Muscle of arm (tissue), 14 donors: ENCODE measurements at places on chromosomes 6 and 20.
A peak's percentile ranks its signal among the peaks of the same experiment; 100 is the strongest.

GRCh38 chr20:53677447-53678314, 84.0 kb upstream of the ZNF217 start:
- no peak for DNase-seq

DNA sequence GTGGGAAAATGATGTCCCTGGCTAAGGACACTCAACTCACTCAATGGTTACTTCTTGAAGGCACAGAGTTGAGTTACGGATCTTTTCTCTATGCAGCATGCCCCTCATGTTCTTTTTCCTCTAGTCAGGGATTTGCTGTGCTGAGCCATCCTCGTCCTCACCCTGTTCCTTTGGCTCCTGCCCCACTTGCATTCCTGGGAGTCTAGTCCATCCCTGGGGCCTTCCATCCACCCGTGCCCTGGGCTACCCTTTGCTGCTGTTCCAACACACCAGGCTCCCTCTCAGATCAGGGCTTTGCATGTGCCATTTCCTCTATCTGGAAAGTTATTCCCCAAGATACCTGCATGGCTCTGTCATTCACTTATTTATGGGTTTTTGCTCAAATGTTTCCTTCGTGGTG, 13.3 kb upstream of the KCNG1 start:
- DNase-seq: no peak

DNA sequence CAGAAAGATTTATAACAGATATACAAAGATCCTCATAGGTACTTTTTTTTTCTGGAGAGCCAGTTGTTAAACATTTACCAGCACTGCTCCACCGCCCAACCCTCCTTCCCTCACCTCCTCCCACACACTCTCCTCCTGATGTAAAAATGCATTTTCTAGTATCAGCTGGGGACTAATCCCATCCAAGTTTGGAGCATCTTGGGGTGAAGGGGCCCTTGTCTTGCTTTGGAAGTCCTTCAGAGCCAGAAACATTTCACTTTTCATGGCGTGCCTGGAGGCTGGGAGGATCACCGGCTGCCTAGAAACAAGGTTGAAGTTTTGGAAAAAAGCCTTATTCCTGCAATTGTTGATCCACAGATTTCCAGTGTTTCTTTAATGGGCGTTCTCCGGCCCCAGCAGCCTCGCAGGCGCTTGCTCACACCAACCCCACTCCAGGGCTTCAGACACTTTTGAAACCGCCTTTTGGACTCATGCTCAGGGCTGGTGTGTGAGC, 165.1 kb upstream of the AFDN start:
- DNase-seq: peak; percentile 71

GRCh38 chr6:66232890-66233289, 525.9 kb upstream of the EYS start:
- no peak for DNase-seq

- DNase-seq: no peak
Measured at GRCh38 chr20:52926505-52926904, 45.7 kb upstream of the TSHZ2 start.

DNA sequence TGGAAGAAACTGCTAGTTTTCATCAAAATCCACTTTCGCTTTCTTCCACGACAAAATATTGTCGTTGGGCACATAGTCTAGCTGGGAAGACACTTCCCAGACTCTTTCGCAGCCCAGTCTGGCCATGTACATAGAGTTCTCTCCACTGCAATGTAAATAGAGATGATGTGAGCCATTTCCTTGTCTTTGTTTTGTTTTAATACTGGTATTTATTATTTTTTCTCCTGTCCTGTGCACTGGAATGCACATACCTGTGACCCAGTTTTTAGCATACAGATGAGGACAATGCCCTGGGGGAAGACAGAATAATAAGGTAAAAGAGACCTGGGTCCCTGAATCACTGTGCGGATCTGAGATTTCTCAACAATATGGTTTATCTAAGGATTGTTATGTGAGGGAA, 149.5 kb upstream of the BMP5 start:
- no peak for DNase-seq

DNA sequence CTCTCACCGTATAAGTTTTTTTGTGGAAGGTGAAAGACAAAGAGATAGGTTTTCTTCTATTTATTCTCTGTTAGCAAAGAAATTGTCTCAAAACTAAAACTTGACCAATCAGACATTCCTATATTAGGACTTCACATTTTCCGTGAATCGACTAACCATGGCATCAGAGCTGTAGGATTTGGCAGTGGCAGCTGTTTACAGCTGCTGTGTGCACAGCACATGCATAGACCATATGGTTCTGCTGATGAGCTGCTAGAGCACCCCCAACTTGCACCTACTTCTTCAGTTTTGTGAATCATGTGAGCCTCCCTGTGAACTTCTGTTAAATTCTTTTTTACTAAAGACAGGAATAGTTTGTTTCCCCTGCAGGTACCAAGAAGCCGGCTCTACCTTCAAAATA, 157.9 kb downstream of the RFX6 start:
- DNase-seq: no peak

DNA sequence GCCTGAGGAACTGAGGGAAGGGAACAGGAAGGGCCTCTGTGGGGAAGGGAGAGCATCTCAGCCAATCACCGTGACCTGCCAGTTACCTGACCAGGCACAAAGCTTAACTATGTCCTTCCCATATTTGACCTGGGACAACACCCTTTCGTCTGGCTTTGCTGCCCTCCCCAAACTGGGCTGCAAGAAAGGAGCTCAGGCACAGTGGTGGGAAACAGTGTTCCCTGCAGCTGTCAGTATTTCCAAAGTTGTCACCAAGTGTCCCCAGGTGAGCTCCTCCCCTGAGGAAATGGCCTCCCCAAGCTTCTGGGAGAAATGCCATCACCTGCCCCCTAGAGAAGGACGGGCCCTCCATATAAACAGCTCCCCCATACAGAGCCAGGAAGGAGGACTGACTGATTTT, 17.9 kb downstream of the NCR2 start:
- DNase-seq: no peak

DNA sequence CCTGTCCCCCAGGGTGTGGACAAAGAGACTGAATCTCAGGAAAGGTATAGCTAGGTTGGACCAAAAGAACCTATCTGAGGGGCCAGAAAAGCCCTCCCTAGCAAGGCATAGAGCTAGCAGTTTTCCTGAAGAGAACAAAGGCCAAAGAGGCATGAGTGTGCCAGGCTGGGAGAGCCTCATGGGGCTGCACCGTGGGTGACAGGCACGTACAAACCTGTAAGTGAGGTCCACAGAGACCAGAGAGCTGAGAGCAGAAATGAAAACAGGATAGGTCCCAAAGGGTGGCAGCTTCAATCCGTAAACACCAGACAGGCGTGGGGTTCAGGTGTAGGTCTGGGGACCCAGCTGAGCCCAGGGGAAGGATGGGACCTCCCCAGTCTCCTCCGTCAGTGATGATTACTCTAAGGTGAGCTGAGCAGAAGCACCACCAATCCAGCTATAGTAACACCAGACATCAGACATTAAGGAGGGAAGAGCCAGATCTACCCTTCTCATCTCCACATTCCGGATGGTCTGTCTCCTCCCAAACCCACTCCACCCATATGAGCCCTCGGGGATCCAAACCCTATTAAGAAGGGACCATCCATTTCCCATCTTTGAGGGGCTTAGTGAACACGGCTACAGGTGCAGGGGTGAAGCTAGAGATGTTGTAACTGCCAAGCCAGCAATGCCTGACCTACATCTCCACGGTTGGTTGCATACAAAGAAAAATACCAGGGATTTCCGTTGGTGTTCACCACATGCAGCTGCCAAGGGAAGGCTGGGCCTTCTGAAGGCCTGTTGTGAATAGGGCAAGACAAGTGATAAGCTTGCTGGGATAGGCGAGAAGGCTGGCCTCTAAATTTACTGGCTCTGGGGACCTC, 38.3 kb downstream of the BCL2L1 start:
- no peak for DNase-seq

GRCh38 chr6:699319-699718, 6.4 kb upstream of the EXOC2 start:
- DNase-seq: no peak

- DNase-seq: no peak
Measured at GRCh38 chr20:57501461-57502335, 23.2 kb downstream of the CTCFL start.

DNA sequence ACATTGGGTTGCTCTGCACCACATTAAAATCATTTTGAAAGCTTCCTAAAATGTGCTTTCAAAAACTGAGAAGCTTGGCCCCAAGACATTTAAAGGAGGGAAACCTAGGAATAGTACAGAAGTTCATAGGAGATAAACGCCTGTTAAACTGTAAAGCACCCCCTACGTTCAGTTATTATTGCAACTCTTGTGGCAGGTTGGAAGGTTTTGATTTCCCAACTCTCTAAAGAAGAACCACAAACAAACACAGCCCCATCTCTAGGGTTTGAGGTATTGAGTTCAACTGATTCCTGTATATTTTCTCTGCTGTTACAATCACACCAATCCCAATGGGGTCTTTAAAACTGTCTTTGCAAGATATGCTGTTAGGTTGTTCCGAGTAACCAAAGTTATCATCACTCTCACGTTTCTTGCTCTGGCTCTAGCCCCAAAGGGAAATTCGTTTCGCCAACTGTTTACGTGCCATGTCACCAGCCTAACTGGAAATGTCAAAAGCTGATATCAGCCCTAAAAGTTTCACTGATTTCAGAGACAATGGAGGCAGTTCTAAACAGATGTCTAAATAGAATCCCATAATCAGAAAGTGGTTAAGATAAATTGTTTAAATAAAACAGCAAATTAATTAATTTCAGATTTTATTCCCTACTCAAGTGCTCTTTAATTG, 12.1 kb downstream of the TFAP2A start:
- DNase-seq: no peak

- DNase-seq: no peak
Measured at GRCh38 chr6:1415416-1416063, 26.2 kb downstream of the FOXF2 start.

DNA sequence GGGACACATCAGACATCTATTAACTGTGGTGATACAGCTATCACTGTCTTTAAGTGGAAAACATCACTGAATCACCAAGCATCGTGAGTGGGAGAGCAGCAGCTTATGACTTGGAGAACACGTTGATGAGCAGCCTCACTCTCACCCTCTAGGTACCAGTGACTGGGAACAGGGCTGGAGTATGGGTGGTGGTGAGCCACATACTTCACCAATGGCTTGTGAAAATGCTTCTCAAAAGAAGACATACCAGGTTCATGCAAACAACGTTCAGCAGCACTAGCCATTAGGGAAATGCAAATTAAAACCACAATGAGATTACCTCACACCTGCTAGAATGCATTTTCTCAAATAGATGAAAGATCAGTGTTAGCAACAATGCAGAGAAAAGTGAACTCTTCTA, 25.3 kb downstream of the SNX5 start:
- no peak for DNase-seq

- no peak for DNase-seq
Measured at GRCh38 chr6:50929323-50929722, 110.7 kb downstream of the TFAP2B start.

- no peak for DNase-seq
Measured at GRCh38 chr6:66198062-66198624, 491.1 kb upstream of the EYS start.

DNA sequence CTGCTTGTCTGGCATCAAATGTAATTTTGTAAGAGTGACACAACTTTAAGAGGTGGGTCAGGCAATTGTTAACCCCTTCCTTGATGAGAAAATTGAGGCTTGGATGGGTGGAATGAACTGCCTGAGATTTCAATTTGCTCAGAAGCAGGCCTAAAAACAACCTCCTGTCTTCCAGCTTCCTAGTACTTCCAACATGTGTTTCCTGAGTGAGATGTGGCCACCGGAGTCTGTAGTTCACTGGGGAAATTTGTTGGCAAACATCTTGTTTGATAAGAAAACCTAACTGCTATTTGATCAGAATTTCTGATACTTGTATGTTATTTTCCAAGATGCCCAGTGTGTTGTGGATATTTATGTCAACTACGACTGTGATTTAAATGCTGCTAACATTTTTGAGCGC, 51.3 kb downstream of the ARFGEF2 start:
- DNase-seq: no peak

GRCh38 chr6:116326996-116327395, 43.8 kb upstream of the DSE start:
- peak; percentile 32 for DNase-seq

- DNase-seq: no peak
Measured at GRCh38 chr6:98633886-98634285, 200.5 kb upstream of the POU3F2 start.

GRCh38 chr6:79034865-79035264, 43.2 kb downstream of the PHIP start:
- DNase-seq: no peak

DNA sequence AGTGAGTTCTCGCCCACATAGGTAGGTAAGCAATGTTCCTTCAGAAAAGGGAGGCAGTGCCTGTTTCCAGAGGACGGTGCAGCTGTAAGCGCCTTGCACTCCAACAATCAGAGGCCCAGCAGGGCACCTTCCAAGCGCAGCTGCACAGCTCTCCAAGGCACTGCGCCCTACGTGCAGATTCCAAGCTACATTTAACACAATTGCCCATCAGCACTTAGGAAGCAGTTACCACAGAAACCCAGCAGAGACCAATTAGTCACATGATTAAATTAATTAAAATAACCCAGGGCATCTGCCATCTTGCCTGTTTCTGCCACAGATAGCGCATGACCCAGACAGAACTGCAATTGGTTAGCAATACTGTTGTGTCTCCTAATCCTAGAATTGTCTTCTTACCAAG, 65.5 kb downstream of the SOBP start:
- DNase-seq: no peak

GRCh38 chr6:686497-686896, 6.4 kb downstream of the EXOC2 start:
- DNase-seq: no peak

DNA sequence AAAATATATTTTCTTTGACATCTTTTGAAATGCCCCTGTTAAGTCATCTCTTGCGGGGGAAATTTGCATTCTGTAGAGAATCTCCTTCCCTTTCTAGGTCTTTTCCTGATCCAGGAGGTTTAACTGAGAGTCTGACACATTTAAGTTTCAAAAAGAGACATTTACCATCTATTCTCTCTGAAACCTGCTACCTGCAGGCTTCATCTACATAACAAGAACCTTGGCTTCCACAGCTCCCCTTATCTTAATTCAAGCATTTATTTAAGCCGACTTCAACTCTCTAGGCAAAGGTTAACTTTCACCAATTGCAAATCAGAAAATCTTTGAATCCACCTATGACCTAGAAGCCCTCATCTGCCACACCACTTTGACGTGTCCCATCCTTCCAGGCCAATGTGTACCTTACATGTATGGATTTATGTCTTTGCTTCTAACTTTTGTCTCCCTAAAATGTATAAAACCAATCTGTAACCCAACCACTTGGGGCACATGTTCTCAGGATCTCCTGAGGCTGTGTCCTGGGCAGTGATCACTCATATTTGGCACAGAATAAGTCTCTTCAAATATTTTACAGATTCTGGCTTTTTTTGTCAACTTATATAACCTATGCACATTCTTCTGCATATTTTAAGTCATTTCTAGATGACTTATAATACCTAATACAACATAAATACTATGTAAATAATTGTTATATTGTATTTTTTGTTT, 666.7 kb downstream of the UTRN start:
- no peak for DNase-seq

DNA sequence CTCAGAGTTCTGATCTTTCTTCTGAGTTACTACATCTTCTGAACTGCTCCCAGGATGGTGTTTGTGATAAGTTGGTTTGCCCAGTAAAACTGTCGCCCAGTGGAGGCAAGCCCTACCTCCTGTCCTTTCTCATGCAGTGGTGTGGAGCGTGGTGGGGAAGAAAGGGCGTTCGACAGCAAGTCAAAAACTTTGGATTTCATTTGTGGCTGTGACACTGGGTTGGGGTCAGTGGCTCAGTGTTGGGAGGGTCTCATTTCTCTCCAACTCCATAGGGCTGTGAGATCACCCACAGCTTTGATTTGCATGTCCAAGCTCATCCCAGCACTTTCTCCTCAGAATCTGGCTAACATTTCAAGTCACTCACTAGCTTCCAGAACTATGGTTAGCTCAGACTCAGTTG, 17.5 kb upstream of the SLC22A2 start:
- DNase-seq: no peak

- no peak for DNase-seq
Measured at GRCh38 chr20:32672394-32672981, 1.3 kb downstream of the C20orf203 start.
